ENCODE measurements at places on chromosomes 11 and 22. TPM values are rescaled to one million over a fixed set of nuclear protein-coding genes. Genes with fewer than 3 reads are reported as not detected.

Gene DTX4
- total RNA-seq: 56.7 TPM

Gene CLMP
- not detected for total RNA-seq

Gene OSBP2
- total RNA-seq: 5.2 TPM

DNA sequence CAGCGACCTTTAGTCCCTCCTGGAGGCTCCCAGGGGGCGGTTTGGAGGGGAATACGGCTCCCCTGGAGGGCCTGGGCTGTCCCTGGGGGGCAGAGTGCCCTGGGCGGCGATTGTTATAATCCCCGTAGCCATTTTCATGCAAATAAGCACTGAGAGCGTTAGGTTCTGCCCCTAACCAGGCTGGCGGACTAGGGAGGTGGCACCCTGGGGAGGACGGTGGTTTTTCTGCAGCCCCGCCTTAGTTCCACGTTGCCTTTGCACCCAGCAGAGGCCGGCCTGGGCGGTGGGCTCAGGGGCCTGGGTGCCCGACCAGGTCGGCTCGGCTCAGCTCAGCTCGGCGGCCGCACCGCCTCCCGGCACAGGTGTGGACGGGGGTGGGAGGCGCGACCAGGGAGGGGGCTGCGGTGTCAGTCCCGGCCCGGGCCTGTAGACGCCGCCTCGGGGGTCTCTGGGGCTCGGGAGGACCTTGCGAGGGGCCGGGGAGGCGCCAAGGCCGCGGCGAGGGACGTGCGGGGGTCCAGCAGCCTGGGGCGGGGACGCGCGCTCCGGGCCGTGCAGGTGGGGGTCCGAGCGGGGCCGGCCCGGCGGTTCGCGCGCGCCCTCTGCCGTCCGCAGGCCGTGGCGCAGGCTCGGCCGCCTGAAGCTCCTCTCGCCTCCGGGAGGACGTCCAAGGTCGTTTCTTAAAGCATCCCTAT lies 2.3 kb upstream of the DUSP8 start:
- peak; percentile 72 for DNase-seq

DNA sequence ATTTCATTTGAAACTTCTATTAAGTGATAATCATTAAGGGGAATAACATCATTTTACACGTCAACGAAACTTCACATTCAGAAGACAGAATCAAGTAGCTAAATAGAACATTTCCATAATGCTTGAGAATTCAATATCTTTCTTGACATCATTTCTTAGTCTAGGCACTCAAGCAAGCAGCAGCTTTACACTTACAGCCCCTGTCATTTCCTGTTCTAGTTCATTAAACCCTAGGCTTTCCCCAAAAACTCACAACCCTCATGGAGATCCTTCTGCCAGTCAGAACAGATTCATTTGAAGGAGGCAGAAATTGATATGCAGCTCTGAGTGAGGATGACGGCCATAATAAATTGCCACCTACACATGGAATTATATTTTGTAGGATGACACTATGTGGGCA lies 5.3 kb upstream of the HORMAD2 start:
- DNase-seq: no peak

- DNase-seq: no peak
Observed at GRCh38 chr11:102451041-102451680, 1.4 kb downstream of the TMEM123 start.

GRCh38 chr22:45977551-45978274 lies 751 bp upstream of the WNT7B start:
- peak; percentile 59 for DNase-seq

DNA sequence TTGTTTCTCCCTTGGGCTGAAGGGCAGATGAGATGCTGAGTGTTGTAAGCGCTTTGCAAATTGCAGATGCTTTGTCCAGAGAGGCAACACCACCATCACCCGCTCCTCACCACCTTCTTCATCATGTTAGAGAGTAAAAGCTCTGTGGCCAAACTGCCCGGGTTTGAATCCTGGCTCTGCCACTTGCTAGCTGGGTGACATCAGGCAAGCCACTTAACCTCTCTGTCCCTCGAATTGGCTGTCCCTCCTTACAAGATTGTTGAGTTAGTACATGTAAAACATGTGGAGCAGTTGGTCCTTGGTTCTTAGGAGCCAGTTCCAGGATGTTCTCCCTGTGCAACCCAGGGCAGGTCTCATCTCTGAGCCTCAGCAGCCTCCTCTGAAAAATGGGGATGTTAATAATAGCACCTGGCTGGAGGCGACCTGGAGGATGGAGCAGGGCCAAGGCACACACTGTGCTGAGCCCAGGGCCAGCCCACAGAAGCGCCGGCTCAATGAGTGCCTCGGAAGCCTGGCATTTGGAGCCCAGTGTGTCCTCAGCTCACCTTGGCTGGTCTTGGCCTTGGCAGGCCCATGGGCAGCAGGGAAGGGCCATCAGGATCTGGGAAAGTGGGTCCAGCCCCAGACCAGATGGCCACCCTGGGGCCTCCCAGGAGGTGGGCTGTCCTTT lies 10.5 kb downstream of the C11orf86 start:
- no peak for DNase-seq

DNA sequence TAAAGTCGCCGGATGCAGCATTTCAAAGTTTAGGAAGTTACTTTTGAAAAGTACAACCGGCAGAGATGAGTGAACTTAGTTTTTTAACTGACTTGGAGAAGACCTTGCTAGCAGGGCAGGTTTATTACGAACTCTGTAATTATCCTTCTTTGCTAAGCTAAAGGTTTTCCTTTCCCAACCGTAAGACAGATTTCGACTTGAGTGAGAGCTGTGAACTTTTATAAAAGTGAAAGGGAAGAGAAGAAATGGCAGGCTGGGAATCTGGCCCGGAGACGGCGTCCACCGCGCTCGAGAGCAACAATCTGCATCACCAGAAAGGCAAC lies 659 bp upstream of the TEAD1 start:
- no peak for DNase-seq

DNA sequence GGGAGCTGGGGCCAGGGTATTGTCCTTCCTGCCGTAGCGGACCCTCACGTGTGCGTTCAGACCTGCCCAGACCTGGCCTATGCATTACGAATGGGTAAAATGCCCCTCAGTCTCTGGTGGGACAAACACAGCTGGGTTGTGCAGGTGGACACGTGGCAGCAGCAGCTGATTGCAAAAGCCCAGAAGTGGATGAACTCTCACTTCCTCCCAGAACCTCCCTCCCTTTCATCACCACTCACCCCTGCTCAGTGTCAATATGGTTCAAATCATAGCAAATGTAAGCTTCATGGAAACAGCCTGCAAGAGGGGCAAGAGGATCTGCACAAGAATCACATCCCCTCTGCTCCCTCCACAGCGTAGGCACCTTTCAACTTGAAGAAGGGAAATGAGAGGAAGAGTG lies 352.1 kb downstream of the OPCML start:
- DNase-seq: no peak

DNA sequence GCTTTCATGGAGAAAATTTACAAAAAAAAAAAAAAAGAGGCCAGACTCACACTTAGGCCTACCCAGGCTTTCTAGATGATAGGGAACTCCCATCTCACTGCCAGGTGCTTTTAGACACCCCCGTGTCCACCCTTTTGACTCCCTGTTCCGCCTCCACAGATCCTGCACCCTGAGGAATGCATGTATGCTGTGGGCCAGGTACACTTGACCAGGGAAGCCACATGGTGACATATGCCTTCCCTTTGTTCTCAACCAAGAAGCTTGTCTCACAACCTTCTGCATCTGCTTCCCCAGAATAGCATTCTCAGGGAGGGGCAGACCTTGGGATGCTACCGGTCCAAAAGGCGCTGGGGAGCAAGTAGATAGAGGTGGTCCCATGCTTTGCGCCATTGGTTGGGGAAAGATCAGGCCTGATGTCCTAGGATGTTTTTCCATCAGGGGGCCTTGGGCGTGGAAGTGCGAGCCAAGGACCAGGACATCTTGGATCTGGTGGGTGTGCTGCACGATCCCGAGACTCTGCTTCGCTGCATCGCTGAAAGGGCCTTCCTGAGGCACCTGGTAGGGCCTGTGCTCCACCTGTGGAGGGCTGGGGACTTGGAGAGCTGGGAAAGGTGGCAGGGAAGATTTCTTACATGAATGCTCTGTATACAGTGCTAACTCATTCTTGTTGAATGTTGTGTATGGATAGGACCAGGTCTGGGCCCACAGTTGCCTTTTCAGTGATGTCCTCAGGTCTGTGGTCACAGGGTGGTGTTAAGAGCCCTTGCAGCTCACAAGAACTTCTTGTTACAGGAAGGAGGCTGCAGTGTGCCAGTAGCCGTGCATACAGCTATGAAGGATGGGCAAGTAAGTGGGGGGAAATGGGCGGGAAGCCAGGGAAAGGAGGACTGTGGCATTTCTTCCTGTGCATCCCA lies 7.5 kb downstream of the HMBS start:
- no peak for DNase-seq

- no peak for DNase-seq
Observed at GRCh38 chr11:126338346-126339055, 17.0 kb upstream of the ST3GAL4 start.

DNA sequence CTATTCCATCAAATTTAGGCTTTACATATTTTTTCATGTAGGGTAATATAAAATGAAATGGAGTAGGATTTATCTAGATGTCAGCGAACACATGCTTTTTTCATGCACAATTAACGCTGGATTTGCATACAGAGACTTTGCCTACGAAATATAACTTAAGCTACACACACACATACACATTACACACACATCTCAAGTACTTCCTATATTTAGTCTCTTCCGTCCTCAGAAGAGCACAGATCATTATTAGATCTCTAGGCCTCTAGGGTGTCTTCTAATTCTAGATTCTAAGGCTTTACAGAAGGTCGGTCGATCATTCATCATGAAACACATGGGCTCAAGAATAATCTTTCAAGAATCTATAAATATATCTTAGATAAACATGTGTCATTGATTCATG lies 3.8 kb upstream of the MS4A13 start:
- DNase-seq: no peak

GRCh38 chr22:45552580-45553350 lies 50.1 kb downstream of the FBLN1 start:
- DNase-seq: no peak

GRCh38 chr11:92269021-92269420 lies 44.4 kb downstream of the FAT3 start:
- DNase-seq: peak; percentile 6

DNA sequence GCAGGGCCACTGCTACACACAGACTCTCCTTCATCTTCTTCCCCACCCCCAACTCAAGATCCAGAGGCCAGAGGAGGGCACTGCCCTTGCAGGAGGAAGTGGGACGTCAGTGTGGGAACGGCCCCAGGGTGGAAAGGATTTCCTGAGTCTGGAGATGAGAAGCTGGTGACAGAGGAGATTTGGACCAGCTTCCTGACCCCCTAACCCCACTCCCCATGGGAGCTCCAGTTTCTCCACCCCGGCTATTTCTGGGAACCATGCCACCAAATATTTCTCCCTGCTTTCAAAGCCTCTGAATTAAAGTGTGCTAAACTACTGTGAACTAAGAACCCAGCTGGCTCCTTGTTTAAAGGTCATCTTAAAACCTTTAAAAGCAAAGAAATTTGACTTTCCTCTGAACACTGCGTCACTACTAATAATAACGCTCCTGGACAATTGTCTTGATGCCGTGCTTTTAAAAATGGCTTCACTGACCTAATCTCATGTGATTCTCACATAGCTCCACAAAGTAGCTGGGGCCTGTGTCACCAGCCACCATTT lies 46.6 kb downstream of the CWC15 start:
- DNase-seq: peak; percentile 3

GRCh38 chr11:2708757-2709281 lies 9.0 kb upstream of the KCNQ1OT1 start:
- DNase-seq: no peak

DNA sequence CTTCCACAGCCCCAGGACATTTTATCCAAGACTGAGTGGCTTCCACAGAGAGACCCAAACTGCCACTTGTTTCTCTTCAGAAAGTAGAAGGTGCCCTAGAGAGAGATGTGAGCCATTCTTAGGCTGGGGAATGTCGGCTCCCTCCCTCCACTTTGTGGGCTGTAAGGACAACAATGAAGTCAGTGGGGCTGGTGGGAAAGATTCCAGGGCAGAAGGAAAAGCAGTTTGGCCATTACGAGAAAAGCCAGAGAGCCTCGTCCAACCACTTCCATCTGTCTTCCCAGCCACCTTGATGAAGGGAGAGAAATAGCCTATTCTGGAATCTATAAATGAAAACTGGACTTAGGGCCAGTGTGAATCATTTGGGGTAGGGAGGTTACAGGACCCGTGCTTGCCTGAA lies 382.5 kb downstream of the NXPE2 start:
- no peak for DNase-seq

DNA sequence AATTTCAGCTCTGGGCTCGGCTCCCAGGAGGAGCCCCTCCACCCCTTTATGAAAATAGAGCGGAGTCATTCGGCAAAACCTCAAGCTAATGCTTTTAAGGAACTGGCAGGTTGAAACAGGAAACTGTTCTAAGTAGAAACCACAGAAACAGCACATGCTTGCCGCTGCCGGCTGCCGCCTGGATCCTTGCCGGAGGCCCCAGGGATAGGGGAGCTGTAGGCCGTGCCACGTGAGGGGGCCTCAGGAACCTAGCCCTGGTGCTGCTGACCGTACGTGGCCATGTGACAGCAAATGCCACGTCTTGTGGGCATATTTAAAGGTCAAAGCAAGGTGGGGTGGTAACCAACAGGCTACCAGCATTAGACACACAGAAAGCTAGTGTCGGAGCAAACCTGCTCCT lies 77.9 kb upstream of the TIMP3 start:
- DNase-seq: no peak

GRCh38 chr22:41517172-41518047 lies 26.9 kb downstream of the POLR3H start:
- DNase-seq: peak; percentile 84

DNA sequence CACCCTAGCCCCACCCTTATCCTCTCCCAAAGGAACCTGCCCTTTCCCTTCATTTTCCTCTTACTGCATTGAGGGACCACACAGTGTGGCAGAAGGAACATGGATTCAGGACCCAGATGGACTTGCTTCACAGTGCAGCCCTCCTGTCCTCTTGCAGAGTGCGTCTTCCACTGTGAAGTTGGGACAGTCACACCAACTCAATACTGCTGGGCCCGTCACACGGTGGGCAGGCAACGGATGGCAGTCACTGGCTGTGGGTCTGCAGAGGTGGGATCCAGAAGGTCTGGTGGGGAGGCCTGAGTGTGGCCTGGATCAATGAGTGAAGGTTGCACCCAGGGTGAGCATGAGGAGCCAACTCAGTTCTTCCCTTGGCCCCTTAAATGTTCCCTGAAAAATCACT lies 129.9 kb upstream of the B3GAT1 start:
- DNase-seq: no peak

- no peak for DNase-seq
Observed at GRCh38 chr11:27254744-27255446, 108.1 kb downstream of the CCDC34 start.

DNA sequence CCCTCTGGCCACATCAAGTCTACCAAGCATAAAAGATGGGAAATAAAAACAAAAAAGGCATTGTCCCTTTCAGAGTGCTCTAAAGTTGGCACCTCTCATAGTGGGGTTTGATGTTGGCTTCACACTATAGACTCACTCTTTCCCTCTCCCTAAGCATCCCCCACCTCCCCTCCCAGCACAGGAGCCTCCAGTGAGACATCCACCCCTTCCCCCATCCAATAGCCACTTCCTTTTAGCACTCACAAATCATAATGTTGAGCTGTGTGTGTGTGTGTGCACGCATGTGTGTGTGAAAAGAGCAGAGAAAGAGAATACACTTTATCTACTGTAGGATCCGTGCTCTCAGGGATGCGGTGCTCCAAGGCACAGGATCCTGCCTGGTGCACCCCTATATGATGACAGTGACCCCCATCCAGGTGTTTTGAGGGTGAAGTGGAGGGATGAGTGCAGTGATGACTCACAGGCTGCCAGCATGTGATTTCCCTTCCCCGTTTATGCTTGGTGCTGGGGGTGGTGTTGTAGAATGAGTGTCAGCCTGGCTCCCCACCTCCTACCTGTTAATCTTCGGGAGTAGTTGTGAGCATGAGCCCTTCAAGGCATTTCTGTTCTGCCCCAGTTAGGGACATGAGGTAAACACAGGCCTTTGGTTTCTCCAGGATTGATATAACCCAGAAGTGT lies 235.2 kb upstream of the B3GAT1 start:
- DNase-seq: no peak
